ENCODE measurements at places on chromosomes 6 and 20.
A peak's percentile ranks its signal among the peaks of the same experiment; 100 is the strongest.

- DNase-seq, result no peak
Observed at GRCh38 chr6:77620278-77620882, 32.5 kb upstream of the MEI4 start.

- DNase-seq, result no peak
Observed at GRCh38 chr6:100512203-100512862, 47.6 kb upstream of the SIM1 start.

DNA sequence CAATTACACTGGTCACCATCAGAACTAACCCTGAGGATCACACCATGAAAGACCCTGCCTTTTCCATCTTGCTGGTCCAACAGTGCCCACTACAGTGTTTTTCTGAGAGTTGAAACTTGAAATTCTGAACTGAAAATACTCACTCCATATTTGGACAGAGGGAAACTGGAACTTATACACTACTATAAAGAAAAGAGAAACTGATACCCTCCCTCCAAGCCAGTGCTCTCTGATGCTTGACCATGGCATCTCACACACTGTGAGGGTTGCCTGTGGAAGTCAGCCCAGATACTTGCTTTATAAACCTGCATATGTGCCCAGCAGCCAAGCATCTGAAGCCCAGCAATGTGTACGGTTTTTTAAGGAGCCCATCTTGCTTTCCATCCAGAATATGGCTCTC lies 108.7 kb downstream of the FOXA2 start:
- no peak for DNase-seq

GRCh38 chr20:5691918-5692618 lies 58.1 kb upstream of the SHLD1 start:
- DNase-seq, result no peak

DNA sequence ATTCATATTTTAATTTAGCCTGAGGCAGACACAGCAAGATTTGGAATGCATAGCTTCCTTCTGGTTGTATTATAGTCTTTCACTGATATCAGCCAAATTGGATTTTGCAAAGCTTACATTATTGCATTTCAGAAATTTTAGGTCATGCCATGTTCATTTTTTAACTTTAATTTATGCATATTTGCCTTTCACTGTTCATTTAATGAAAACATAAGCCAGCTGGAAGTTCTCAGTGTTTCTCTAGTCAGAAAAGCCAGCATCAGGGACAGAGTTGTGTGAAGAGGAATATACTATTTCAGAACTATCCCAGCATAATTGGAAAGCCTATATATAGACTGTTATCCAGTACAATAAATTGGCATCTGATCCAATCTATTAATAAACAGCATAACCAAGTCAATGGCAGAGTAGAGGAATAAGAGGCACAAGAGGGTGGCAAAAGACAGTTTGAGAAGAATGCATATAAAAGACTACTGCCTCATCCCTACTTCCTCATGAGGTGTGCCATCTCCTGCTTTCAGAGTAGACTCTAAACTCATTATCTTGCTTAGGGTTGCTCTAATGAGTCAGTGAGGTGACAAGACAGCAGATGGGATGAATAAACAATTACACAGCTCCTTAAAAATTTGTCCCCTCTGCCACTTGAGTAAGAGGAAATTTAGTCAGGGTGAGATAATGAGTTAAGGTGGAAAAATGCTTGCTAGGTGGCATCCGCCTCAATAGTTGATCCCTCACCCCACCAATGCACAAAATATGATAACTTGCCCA lies 159.8 kb upstream of the HCRTR2 start:
- no peak for DNase-seq

GRCh38 chr6:63214816-63215215 lies 3.5 kb downstream of the FKBP1C start:
- no peak for DNase-seq

DNA sequence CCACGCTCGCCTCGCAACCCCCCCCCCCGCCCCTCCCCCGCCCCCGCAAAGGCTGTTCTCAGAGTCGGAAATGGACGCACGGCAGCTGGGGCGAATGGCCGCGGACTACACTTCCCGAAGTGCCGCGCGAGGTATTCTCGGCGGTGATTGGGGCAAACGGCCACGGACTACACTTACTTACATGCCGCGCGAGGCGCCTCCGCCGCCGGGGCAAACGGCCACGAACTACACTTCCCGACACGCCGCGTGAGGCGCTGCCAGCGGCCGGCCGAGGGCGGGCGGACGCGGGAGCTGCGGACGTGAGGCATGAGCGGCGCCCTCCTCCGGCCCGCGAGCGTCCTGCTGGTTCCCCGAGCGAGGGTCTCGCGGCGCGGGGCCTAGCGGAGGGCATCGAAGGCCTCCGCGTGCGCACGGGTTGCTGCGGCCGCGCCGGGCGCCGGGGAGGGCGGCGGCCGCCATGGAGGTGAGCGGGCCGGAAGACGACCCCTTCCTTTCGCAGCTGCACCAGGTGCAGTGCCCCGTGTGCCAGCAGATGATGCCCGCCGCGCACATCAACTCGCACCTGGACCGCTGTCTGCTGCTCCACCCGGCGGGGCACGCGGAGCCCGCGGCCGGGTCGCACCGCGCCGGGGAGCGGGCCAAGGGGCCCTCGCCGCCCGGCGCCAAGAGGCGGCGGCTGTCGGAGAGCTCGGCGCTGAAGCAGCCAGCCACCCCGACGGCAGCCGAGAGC lies at the start of gene WRNIP1:
Gene WRNIP1, plus strand, starts transcription at position 228 of the 730 bp plus-strand sequence. Its CDS starts 230 bp downstream, at position 458.
- peak; percentile 96 for DNase-seq

- no peak for DNase-seq
Observed at GRCh38 chr6:21997119-21998037, 299.5 kb downstream of the PRL start.

All from right renal cortex interstitium (tissue), 3 donors.